ENCODE measurements at places on chromosomes 12 and 14. TPM values are rescaled to one million over a fixed set of nuclear protein-coding genes. Genes with fewer than 3 reads are reported as not detected.

CD163 gene
- 59.2 TPM for total RNA-seq

NELL2 gene
- total RNA-seq = 0.30 TPM

C14orf132 gene
- total RNA-seq = 0.89 TPM

DEGS2 gene
- not detected for total RNA-seq

TMEM253 gene
- 0.79 TPM for total RNA-seq

SRGAP1 gene
- total RNA-seq = 3.4 TPM

REM2 gene
- total RNA-seq = not detected

LRRC9 gene
- total RNA-seq = 0.60 TPM

- H3K27ac ChIP-seq = no peak overlapping the region
- H3K36me3 ChIP-seq = no peaks in the 10 kb centered on the region
- no peak for DNase-seq
These were observed 11.5 kb upstream of the KRT5 start for GRCh38 chr12:52531566-52532300.

DNA sequence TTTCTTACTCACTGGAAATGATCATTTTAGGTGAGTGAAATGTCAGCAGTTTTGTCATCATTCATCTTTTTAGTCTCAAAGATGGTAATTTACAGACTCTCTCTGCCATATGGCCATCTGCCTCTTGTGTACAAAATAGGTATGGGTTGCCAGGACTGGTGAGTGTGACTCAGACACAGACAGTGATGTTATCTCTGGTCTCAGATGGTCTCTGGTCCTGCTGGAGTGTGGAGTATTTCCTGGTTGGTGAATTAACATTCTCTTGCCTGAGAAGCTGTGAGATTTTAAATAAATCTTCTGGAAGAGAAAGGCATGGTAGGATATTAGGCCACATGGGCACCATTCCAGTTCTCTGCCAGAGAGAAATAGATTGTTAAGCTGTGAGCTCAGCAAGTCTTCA is 207.0 kb downstream of the ATP23 start:
- H3K27ac ChIP-seq = no peak overlapping the region
- H3K4me1 ChIP-seq = no peaks in the 10 kb centered on the region
- H3K36me3 ChIP-seq = no peaks in the 10 kb centered on the region

DNA sequence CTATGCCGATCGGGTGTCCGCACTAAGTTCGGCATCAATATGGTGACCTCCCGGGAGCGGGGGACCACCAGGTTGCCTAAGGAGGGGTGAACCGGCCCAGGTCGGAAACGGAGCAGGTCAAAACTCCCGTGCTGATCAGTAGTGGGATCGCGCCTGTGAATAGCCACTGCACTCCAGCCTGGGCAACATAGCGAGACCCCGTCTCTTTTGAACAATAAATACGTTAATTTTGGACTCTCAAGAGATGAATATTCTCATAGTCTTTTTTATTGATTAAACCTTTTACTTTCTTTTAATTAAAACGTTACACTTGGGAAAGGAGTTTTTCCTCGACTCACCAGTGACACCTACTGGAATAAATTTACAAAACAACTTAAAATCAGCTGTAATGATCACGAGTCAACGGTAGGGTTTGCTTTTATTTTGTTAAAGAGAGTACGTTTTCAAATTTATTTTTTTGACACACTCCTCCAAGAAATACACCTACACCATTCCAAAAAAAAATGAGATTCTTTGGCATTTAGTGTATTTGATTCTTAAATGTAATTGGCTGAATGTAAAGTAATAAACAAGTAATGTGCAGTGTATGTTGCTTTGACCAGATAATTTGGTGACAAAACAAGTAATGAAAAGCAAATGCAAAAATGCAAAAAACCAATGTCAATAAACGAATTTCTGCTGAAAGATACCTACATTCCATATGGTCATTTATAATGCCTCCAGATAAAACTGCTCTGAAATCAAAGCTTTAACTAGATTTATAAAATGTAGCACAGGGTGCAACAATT is 687 bp upstream of the RPS29 start:
- peak overlapping the region; percentile 56 for H3K27ac ChIP-seq
- H3K4me3 ChIP-seq = peak overlapping the region; percentile 96
- DNase-seq = no peak

- no peaks in the 10 kb centered on the region for H3K36me3 ChIP-seq
- H3K27me3 ChIP-seq = no peaks in the 10 kb centered on the region
- no peak overlapping the region for H3K4me3 ChIP-seq
- DNase-seq = no peak
These were observed 82.8 kb downstream of the BORCS5 start for GRCh38 chr12:12439636-12440035.

GRCh38 chr12:111624540-111624939 is 25.4 kb upstream of the ATXN2 start:
- H3K27ac ChIP-seq = no peak overlapping the region
- H3K27me3 ChIP-seq = no peaks in the 10 kb centered on the region
- no peaks in the 10 kb centered on the region for H3K4me1 ChIP-seq
- no peak overlapping the region for H3K4me3 ChIP-seq
- DNase-seq = no peak

DNA sequence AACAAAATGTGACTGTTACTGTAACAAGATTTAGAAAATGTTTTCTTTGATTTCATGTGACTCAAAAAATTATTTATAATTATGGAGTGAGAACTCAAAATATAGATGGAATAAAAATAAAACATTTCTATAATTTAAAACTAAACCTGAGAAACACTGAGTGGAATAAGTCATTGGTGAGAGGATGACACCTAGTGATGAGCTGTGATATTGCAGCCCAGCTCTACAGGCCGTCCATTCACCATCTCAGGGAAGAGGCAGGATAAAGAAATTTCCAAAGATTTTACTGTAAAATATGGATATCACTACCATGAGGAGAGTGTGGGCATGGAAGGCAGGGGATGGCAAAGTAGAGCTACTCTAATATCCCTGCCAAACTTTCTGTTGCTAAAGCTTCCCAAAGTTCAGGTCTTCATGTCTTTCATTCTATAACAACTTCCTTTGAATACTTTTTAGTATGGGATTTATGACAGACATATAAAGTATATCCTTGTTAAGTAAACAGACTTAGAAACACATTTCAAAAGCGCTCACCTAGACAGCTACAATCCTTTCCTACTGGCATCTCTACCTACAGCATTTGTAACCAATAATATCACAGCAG is 308.0 kb downstream of the ITPR2 start:
- H3K36me3 ChIP-seq = no peaks in the 10 kb centered on the region
- no peak overlapping the region for H3K4me3 ChIP-seq
- H3K27me3 ChIP-seq = no peaks in the 10 kb centered on the region
- no peak overlapping the region for H3K27ac ChIP-seq

- H3K4me3 ChIP-seq = no peak overlapping the region
- H3K27ac ChIP-seq = peak overlapping the region; percentile 74
- DNase-seq = no peak
These were observed 1.5 kb upstream of the EP400 start for GRCh38 chr12:131948166-131948712.

DNA sequence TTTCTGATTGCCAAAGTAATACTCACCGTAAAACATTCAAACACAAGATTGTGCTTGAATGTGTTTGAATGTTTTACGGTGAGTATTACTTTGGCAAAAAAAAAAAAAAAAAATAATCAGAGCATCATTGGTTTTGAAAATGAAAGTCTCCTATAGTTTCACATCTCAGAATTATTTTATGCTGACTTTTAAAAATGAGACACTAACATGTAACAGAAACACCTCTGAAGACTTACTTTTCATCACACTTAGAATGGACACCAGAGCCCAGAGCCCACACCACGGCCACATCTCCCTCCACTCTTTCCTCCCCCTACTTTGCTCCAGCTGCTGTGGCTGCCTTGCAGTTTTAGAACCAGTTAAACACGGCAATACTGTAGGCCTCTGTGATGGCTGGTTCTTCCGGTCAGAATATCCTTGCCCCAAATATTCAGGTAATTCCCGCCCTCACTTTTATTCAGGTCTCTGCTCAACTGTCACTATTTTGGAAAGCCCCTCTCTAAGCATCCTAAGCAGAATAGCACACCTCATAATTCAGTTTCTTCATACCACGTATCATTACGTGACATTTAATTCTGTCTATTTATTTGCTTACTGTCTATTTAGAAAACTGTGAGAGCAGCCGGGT is 138.9 kb upstream of the MAX start:
- H3K4me1 ChIP-seq = peaks cover 13% of the 10 kb centered on the region
- DNase-seq = no peak
- no peaks in the 10 kb centered on the region for H3K36me3 ChIP-seq
- H3K27ac ChIP-seq = no peak overlapping the region
- H3K27me3 ChIP-seq = no peaks in the 10 kb centered on the region

DNA sequence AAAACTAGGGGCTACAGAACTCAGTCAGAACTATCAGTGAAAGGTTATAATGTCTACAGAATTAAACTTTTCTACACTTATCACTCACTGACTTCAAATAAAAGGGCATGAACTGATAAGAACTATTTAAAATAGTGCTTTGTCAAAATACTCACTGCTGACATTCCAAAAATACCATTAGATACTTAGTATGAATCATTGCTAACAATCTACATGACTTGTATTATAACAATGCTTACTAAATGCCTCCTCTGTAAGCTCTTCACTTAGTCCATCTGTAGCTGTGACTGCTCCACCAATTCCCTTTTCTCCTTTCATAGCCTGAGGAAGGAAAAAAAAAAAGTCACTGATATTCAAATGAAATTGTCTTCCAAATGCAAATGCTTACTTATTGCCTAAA is 17.0 kb downstream of the NFYB start:
- no peaks in the 10 kb centered on the region for H3K27me3 ChIP-seq
- peak overlapping the region; percentile 23 for H3K27ac ChIP-seq
- peaks cover 11% of the 10 kb centered on the region for H3K4me1 ChIP-seq

- H3K27ac ChIP-seq = no peak overlapping the region
- H3K4me3 ChIP-seq = no peak overlapping the region
- peak; percentile 2 for DNase-seq
- peaks cover 3% of the 10 kb centered on the region for H3K27me3 ChIP-seq
- no peaks in the 10 kb centered on the region for H3K36me3 ChIP-seq
- peaks cover 9% of the 10 kb centered on the region for H3K4me1 ChIP-seq
These were observed 180.0 kb upstream of the C14orf180 start for GRCh38 chr14:104399432-104400155.

DNA sequence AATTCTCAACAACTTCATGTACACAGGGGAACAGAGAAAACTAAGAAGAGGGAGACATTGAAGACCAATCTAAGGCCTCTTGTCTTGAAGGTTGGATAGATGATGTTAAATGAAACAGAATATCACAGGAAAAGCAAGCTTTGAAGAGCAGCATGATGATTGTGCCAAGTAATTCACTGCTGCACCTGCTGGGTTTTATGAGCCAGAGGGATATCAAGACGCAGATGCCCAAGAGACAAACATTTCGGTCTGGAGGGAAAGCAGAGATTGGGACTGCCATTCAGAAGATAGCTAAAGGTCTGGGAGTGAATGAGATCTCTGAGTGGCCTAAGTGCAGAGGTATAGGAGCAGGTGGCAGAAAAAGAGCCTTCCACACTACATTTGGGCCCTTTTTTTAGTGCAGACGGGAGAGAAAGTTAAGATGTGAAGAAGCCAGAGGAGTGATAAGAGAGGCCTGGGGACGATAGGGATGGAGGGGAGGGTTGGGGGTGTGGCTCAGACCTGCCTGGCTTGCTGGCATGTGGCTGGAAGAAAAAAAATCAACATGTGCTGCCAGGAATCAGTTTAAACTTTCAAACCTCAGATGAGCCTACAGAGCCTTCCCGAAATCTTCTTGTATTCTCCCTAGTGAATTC is 200.6 kb downstream of the AEBP2 start:
- no peaks in the 10 kb centered on the region for H3K4me1 ChIP-seq
- H3K36me3 ChIP-seq = no peaks in the 10 kb centered on the region
- no peak for DNase-seq
- H3K4me3 ChIP-seq = no peak overlapping the region

- peaks cover 93% of the 10 kb centered on the region for H3K4me1 ChIP-seq
- DNase-seq = no peak
- H3K27me3 ChIP-seq = no peaks in the 10 kb centered on the region
- H3K4me3 ChIP-seq = no peak overlapping the region
These were observed 17.1 kb downstream of the ACTN1 start for GRCh38 chr14:68961781-68962584.

DNA sequence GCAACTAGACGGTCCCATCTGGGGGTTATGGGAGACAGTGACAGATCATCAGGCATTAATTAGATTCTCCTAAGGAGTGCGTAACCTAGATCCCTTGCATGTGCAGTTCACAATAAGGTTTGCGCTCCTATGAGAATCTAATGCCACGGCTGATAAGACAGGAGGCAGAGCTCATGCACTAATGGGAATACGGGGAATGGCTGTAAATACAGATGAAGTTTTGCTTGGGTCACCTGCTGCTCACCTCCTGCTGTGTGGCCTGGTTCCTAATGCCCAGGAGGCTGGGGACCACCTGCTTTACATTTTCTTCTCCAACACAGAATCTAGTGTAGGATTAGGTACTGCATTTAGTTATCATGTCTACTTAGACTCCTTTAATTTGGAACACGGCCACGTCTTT is 49.7 kb upstream of the SAV1 start:
- no peak overlapping the region for H3K27ac ChIP-seq
- no peak for DNase-seq
- no peaks in the 10 kb centered on the region for H3K27me3 ChIP-seq
- H3K4me1 ChIP-seq = no peaks in the 10 kb centered on the region
- H3K4me3 ChIP-seq = no peak overlapping the region
- H3K36me3 ChIP-seq = peaks cover 31% of the 10 kb centered on the region

DNA sequence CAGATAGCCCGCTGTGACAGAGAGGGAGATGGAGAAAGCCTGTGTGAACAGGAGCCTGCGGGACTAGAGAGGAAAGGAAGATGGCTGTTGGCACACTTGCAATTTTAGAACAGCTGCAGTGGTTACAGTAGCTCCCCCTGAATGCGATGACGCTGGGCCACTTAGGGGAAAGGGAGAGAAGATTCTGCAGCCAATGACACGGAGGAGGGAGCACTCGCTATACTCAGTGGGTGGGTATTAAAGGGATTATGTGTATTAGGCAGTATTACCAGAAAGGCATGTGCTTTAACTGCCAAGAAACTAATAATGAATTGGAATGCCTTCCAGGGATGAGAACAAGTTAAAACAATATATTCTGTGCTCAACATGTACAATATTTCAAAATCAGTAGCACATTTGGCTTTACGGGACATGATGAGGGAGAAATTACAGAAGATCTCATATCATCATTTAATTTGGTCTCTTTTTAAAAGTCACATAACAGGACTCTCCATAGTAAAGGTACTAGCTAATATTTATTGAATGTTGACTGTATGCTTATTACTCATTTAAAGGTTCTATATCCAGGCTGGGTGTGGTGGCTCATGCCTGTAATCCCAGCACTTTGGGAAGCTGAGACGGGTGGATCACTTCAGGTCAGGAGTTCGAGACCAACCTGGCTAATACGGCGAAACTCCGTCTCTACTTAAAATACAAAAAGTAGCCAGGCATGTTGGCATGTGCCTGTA is 35.9 kb upstream of the FOS start:
- H3K27ac ChIP-seq = no peak overlapping the region
- DNase-seq = peak; percentile 45
- H3K27me3 ChIP-seq = no peaks in the 10 kb centered on the region
- H3K36me3 ChIP-seq = no peaks in the 10 kb centered on the region
- no peak overlapping the region for H3K4me3 ChIP-seq
- no peaks in the 10 kb centered on the region for H3K4me1 ChIP-seq

Data from heart left ventricle (tissue), 16 donors.